ENCODE measurements at places on chromosomes 16 and 17. TPM values are rescaled to one million over a fixed set of nuclear protein-coding genes. Genes with fewer than 3 reads are reported as not detected.

The TEKT5 gene
- polyA plus RNA-seq: 0.29 TPM

The RASD1 gene
- 1.8 TPM for polyA plus RNA-seq

The TBC1D28 gene
- not detected for polyA plus RNA-seq

GRCh38 chr17:6303664-6304063, 131.3 kb downstream of the AIPL1 start:
- peak; percentile 29 for DNase-seq

The TUBG2 gene
- 25.9 TPM for polyA plus RNA-seq

- no peak for DNase-seq
These were observed 259.9 kb downstream of the MRTFB start for GRCh38 chr16:14331020-14331419.

DNA sequence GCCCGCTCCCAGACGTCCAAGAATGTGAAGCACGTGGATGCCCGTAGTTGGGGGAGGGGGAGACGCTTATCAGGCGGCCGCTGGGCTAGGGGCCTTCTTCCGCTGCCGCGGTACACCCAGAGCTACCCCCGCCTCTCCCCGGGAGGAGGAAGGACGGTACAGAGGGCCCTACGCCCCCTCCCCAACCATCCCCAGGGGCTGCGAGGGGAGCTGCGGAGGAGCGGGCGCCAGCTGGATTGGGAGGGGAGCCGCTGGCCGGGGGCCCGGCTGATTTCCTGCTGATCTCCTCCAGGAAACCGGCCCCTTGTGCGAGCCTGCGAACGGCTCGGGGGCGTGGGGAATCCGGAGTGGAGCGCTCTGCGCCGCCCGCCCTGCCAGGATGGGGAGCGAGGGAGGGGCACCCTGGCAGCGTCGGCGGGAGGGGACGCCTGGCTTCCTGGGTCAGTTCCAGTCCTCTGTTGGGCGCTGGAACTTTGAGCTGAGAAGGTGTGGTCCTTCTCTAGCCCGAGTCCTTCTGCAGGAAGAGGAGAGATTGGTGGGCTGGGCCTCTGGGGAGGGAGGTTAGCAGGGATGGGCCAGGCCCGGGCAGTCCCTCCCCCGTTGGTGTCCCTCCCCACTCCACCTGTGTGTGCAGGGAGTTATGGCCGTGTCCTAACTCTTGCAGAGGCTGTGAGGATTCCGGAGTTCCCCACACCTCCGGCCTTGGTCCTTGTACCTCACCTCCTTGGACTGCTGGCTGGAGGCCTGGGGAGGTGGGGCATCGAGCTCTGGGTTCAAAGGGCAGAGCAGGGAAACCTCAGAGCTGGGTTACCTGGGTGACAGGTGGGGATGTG, 19.2 kb downstream of the GJD3 start:
- peak; percentile 81 for DNase-seq

The AGRP gene
- not detected for polyA plus RNA-seq

DNA sequence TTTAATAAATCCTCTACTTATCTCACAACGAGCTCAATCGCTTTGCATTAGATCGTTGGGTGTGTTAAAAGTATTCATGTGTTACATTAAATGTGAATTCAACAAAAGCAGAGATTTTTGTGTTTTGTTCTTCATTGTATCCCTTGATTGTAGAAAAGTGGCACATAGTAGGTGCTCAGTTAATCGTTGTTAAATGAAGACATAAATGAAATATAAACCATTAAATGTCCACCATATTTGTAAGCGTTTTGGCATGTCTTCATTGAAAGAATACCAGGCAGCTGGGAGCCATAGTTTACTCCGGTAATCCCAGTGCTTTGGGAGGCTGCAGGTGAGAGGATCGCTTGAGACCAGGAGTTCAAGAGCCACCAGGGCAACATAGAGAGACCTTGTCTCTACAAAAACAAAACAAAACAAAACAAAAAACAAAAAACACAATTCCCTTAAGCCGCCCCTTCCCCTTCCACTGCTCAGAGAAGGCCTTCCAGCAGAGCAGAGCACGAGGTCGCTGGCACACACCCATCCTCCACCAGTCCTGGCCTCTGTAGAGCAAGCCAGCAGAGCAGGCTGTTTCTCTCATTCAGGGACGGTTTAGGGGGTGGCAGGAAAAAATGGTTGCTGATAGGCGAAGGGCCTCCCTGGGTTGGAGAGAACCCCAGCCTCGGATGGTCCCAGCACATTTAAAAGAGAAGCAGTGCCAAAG, 673 bp upstream of the CHD9 start:
- DNase-seq: no peak

GRCh38 chr16:75105306-75106061, 11.1 kb downstream of the LDHD start:
- peak; percentile 59 for DNase-seq

GRCh38 chr17:14302091-14302430, 1.2 kb downstream of the HS3ST3B1 start:
- no peak for DNase-seq

DNA sequence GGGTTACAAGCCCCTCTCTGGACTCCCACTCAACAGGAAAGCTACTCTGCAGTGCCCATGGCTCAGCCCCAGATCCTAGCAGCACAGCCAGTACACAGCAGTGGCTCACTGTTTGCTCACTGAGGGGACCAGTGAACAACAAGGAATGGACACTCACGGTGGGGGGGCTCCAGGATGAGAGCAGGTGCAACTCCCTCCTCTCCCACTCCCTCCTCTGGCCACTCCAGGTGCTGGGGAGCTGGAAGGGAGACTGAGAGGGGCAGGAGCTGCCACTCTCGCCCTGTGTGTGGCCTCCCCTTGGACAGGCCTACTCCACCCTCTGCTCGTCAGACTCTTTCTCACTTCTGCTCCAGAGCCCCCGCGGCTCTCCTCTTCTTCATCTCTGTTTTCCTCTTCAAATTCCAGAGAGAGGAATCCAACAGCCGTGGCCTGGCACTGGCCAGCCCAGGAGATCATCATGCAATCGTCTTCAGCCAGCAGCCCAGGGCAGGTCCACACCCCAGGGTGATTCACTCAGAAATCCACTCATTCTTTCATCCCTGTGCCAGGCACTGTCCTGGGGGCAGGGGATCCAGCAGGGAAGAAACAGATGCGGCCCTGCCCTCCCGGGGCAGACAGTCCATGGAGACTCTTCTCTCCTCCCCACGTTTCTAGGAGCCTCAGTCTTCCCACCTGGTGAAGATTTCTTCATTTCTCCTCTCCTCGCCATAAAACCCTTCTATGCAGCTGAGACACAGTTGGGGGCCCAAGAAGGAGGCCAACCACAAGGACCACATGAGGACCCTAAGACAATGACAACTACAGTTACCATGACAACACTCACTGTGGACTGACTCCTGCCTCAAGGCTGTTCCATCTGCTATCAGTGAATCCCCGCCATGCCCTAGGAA, 30.7 kb downstream of the CFAP20 start:
- no peak for DNase-seq

The ZACN gene
- polyA plus RNA-seq: 16.1 TPM

The PIK3R6 gene
- 1.6 TPM for polyA plus RNA-seq

DNA sequence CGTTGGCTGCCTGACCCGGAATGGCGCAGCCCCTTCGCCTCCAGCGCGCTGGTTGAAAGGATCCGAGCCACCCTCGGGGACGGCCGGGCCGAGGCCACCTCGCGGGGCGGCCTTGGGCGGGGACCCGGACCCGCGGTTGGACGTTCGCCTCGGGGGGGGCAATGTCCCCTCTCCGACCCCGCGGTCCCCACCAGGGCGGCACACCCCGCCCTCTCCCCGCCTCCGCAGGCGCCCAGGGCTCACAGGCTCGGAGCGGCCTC, 1.0 kb upstream of the SOX8 start:
- DNase-seq: no peak

GRCh38 chr16:57213462-57213861, 27.3 kb downstream of the RSPRY1 start:
- no peak for DNase-seq

The TMEM106A gene
- polyA plus RNA-seq: 12.0 TPM

DNA sequence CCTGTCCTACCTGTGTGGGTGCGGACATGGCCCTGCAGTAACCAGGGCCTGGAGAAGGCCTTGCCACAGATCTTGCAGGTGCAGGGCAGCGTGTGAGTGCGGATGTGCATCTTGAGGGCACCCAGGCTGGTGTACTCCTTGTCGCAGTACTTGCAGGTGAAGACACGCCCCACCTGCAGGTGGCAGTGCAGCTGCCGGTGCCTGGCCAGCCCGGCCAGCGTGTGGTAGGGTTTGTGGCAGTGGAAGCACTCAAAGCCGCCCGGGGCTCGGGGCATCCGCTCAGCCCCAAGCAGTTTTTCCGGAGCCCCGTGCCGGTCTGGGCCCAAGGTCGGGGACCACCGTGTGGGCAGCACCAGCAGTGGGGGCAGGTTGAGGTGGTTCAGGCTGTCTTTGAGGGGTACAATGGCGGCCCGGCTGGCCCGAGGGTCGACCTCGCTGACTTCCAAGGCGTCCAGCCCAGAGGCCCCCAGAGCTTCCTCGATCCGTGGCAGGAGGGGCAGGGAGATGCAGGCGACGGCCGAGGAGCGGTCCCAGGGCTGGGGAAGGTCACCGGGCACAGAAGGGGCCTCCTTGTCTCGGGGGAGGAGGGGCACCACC, 5.1 kb downstream of the SNAI3 start:
- DNase-seq: no peak

The NEUROD2 gene
- 0.03 TPM for polyA plus RNA-seq

- DNase-seq: no peak
These were observed 30.9 kb upstream of the CES5A start for GRCh38 chr16:55906123-55906522.

DNA sequence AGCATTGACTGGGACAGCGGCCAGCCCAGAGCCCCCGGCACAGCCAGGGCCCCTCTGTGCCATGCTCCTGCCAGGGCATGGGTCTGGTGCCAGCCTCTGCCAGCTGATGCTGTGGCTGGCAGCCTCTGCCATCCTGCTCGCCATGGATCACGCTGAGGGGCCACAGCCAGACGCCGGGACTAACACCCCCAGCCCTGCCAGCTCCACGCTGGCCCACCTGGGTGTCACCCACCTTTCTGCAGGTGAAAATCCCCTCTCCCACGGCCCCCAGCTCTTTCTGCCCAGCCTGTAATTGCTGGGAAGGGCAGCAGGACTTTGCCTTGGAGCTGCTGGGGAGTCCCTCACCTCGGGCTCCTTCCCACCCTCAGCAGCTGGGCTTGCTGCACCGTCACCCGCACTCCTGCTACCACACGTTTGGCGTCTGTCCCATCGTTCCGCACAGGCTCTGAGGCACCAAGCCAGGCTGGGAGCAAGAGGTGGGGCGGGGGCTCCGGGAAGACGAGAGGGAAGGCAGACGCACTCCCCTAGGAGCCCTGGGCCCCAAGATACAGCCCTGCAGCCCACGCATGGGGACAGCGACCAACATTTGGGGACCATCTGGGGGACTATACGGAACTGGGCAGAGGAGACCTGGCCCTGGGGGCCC, 42.0 kb upstream of the ACSF3 start:
- no peak for DNase-seq

DNA sequence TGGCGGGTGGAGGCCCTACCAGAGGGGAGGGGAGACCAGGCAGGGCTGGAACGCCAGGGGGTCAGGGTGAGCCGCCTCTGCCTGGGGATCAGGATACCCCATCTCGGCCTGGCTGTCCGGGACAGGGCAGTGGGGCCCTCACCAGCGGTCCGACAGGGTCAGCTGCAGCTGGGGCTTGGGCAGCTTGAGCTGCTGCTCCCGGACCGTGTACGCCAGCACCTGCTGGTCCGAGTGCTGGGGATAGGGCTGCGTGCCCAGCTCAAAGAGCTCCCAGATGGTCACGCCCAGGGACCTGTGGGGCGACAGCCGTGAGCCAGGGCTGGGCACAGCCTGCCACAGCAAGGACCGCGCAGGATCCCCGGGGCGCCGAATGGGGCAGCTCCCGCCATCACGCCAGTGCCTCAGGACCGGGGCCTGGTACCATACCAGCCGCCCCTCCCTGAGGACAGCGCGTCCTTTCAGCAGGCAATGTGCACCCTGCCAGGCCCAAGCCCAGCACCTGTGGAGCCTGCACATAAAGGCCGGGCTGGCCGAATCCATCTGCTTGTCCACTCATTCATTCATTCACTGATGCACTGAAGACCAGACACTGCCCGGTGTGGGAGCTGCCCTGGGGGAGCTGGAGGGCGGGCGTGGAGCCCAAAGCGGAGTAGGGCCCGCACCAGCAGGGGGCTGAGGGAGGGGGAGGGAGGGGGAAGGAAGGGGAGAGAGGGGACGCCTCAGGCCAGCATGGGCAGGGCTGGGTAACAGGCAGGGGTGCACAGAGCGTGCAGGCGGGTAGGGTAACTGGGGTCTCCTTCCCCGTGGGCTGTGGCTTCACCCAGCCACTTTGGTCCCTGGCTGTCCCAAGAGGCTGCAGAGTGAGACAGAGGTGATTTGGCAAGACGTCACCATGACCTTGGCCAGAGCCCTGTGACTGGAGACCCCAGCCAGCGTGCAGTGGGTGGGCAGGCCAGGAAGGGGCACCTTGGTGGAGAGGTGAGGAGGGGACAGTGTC, 42.0 kb upstream of the PVALEF start:
- no peak for DNase-seq

- no peak for DNase-seq
These were observed 57.0 kb downstream of the USP31 start for GRCh38 chr16:23092072-23092800.

DNA sequence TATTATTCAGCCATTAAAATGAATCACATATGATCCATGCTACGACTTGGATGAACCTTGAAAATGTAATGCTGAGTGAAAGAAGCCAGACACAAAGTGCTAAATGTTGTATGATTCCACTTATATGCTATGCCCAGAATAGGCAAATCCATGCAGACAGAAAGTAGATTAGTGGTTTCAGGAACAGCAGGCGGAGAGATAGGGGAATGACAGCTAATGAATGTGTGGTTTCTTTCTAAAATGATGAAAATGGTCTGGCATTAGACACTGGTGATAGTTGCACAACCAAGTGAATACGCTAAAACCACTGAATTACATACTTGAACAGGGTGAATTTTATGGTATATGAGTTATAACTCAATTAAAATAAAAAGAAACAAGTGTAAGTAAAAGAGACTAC, 121.8 kb upstream of the NOG start:
- DNase-seq: no peak

The KLHL36 gene
- 18.6 TPM for polyA plus RNA-seq

The NPB gene
- 1.3 TPM for polyA plus RNA-seq

GRCh38 chr17:82429824-82430223, 11.4 kb upstream of the OGFOD3 start:
- no peak for DNase-seq

DNA sequence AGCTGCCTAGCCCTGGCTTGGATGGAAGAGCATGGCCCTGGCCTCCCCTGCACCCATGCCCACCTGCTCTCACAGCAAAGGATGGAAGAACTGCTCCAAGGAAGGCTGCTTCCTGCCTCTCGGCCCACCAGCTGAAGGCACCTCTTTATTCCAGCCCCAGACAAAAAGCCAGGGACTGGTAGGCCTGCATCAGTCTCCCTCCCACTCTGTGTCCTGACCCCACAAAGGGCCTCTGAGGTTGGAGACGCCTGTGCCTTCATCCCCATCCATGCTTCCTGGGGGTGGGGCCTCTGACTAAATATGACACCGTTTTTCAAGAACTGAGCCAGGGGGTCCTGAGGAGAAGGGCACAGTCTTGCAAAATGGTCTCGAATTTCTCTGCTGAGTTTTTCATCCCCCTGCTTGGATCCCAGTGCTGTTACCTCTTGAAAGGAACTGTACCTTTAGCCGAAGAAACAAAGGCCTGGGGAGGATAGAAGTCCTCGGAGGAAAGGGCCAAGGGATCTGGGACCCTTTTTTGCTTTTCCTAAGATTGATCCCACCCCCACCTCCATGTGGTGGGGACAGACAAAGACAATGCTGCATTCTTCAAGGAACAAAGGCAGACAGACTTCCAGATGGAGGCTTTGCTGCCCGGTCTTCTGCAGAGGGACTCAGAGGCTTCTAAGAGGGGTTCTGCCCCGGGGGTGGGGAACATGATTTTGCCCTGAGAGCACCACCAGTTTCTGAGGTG, 5.2 kb downstream of the C17orf50 start:
- DNase-seq: no peak
